ENCODE measurements at places on chromosomes 1 and 21.

- DNase-seq: no peak
Observed at GRCh38 chr1:204335533-204335932, 24.2 kb downstream of the PLEKHA6 start.

GRCh38 chr1:232218955-232219865 lies 410.7 kb downstream of the SIPA1L2 start:
- no peak for DNase-seq

DNA sequence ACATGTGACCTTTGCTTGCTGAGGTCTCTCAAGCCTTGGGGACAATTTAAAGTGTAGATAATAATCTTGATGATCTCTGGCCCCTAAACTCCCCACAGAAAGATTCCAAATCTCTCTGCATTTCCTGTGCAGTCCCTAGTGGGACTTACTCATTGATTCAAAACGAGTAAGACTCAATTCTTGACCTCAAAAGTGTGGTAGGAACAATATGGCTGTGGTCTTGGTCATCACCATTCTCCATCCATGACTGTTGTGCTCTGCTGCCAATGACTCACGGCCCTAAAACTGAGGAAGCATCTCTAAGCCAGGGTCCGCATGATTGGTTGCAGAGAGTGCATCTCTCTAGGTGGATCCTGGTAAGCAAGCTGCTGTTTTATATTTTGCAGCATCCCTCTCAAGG lies 268.0 kb downstream of the PTGER3 start:
- no peak for DNase-seq

GRCh38 chr21:38772646-38773045 lies 33.1 kb upstream of the ETS2 start:
- DNase-seq: no peak

DNA sequence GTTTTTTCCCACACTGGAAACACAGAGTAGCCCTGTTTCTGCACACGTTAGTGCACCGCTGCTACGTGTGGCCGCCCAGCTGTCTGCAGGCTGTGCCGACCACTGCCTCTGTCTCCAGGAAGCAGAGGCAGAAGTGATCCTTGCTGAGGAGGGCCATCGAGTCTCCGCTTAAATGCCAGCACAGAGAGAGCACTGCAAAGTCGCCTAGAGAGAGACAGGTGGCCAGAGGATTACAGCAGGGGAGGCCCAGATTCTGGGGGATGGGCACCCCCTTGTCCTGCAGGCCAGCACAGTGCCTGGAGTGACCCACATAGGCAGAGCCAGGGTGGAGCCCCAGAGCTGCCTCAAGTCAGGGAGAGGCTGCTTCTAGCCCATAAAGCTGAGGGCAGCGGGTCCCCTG lies 6.1 kb downstream of the TPRG1L start:
- DNase-seq: no peak

DNA sequence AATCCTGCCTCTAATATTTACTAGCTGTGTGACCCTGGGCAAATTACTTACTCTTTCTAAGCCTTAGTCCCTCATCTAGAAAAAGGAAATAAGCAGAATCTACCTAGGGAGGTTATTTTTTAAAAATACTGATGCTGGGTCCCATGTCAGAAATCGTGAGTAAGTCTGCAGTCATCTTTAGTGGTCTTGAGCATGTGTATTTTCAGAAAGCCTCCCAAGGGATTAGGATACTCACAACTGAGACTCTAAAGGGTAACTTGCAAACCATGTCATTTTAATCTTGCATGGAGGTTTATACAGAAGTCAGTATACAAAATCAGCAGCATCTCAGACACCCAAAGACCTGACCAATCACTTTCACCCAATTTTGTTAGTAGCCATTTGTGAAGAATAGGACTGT lies 43.2 kb downstream of the DSTYK start:
- no peak for DNase-seq

- DNase-seq: no peak
Observed at GRCh38 chr1:203655671-203656070, 29.0 kb downstream of the ATP2B4 start.

DNA sequence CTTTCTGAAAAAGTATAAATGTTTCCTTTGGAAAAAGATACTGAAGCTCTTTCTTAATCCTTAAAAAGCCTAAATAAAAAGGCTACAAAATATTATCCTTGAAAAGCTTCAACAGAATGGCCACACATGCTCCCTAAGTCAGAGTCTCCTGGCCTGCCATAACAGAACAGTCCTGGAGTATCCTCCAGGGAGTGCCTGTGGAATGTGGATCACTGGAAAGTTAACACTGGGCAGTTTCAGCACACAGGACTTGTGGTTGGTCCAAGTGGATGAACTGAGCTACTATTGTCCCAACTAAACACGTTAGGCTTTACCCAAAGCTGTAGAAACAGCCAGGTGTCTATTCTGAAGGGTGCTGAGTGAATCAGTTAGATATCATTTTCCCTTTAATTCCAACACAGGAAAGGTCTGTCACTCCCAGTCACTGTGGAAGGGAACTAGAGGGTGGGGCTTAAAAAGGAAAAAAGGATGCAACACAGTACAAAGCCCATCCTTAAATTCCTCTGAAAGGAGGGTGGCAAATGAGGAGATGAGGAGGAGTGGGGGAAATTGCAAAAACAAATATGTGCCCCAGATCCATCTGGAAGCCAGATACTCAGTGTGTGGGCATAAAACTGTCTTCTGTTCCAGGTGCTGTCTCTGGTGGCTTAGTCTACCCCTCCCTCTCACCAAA lies 196.3 kb upstream of the SPAG17 start:
- DNase-seq: no peak

- DNase-seq: no peak
Observed at GRCh38 chr1:192443616-192444015, 126.8 kb downstream of the RGS21 start.

DNA sequence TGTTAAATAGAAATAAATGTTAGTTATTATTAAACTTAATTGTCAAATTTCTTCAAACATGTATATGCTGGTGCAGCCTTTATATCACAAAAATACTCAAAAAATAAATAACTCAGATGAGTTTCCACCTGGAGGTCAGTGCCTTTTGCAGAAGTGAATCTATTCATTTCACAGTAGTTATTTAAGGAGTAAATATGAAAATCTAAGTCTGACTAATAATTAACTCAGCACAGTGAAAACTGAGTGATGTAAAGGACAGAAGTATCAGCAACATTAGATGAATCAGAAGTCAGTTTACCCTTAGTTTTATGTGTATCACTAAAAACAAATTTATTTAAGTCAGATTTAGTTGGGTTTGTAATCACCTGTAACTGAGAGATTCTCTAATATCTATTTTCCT lies 2135.4 kb downstream of the MRPL39 start:
- DNase-seq: no peak
